ENCODE measurements at places on chromosomes 3 and 15. TPM values are rescaled to one million over a fixed set of nuclear protein-coding genes. Genes with fewer than 3 reads are reported as not detected.

GRCh38 chr15:36924034-36924433 is 176.3 kb downstream of the MEIS2 start:
- no peak for DNase-seq

DNA sequence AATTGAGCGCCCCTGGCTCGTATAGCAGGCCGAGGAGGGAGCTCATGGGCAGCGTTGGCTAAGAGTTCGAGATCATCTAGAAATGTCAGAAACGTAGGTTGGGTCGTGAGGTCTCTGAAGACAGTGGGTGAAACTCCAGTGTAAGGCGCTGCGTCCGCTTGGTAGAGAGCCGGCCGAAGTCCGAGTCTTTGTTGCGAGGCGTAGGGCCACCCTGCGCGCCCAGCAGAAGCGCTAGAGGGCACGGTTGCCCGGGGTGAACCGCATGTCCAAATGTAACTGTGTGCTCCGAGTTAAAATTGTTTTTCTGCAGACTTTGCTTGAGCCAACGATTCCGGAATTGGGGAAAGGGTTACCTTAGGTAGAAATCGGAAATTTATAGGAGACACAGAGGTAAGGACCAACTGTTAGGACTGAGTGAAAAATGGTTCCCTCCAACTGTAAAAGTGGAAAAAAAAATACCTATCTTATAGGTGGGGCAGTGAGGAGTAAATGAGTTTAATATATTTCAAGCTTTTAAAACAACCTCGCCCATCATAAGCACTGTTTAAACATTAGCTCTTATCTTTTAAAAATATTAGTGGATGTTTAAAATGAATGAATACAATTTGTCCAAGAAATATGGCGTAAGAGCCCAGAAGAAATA is 993 bp upstream of the SIAH2 start:
- no peak for DNase-seq

DNA sequence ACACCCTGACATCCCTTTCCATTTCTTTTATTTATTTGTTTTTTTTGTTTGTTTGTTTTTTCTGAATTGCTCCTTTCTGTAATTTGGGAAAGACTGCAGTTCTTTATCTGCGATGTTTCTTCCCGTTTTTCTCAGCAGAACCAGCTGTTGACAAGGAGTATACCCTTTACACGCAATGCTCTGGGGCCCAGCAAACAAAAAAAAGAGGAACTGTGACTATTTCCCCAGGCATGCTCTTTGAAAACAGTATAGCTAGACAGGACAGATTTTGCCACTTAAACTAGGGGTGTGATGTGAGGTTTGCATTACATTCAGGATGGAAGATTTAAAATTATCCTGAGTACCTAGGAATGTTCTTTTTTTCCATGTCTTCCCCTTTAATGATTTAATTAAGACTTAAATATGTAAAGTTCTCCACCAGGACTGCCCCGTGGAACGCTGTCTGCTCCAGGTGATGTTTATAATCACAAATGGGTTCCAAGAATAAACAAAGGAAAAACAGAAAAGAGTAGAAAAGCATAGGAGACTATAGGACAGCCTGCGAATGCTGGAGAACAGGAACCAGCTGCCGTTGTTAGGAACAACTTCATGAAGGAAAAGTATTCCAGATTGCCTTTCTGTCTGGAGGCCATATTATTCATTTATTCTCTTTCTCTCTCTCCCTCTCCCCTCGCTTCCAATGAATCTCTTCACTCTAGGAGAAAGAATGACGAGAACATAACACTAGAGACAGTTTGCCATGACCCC is 43.3 kb downstream of the TGFBR2 start:
- DNase-seq: no peak

CTDSPL2 gene
- 77.3 TPM for total RNA-seq

- no peak for DNase-seq
Observed at GRCh38 chr15:66646799-66647198, 55.2 kb upstream of the SMAD6 start.

MCF2L2 gene
- total RNA-seq: 0.27 TPM

- DNase-seq: no peak
Observed at GRCh38 chr3:165225604-165226003, 29.4 kb upstream of the SLITRK3 start.

SCAANT1 gene
- not detected for total RNA-seq

CA12 gene
- total RNA-seq: not detected

All from naive thymus-derived CD4-positive, alpha-beta T cell (primary cell).